Cerebellum (tissue), 4 donors: ENCODE measurements at places on chromosomes 2 and 18.

DNA sequence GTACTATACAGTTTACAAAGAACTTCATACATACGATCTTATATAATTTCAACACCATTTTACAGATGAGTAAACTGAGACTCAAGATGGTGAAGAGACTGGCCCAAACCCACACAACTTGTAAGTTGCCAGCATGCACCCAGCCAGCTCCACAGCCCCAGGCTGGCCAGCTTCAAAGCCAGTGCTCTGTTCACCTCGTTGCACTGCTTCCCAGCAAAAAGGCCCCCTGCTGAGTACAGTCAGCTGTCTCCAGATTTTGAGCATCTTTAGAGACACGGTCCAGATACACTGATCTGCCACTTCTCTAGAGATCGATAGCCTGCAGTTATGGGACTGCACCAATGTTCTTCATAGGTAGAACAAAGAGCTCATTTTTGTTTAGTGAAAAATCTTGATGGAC, 257.2 kb upstream of the CHAC2 start:
- no peak for DNase-seq

DNA sequence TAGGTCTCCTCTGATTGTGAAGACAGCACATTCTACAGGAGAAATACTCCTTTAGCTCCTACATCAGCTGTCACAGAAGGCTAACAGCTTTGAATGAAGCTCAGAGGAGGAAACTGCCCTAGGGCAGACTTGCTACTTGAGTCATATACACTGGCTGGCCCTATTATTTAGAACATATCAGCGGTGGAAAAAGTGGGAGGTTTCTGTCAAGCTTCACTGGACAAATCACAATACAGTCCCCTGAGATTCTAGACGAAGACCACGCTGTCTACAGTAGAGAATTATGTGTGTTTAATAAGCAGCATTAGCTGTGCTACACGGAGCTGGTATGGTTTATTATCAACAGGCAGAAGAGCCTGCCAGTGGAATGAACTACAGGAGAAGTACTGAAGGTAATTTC, 230.9 kb upstream of the FSIP2 start:
- no peak for DNase-seq

DNA sequence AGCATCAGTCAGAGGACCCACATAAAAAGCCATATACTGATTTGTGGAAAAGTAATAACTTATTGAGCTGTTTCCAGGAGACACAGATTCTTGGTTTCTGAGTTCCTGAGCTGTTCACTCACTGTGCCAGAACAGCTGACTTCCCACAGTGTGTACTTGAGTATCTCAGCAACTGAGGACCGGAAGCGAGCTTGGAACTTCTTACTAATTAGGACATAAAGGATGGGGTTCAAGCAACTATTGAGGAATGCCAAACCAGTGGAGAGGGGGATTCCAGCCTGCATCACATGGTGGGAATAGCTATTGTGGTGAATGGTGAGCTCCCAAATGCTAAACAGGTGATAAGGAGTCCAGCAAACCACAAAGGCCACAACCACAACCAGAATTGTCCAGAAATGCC, 16.4 kb downstream of the EEF1B2 start:
- no peak for DNase-seq

DNA sequence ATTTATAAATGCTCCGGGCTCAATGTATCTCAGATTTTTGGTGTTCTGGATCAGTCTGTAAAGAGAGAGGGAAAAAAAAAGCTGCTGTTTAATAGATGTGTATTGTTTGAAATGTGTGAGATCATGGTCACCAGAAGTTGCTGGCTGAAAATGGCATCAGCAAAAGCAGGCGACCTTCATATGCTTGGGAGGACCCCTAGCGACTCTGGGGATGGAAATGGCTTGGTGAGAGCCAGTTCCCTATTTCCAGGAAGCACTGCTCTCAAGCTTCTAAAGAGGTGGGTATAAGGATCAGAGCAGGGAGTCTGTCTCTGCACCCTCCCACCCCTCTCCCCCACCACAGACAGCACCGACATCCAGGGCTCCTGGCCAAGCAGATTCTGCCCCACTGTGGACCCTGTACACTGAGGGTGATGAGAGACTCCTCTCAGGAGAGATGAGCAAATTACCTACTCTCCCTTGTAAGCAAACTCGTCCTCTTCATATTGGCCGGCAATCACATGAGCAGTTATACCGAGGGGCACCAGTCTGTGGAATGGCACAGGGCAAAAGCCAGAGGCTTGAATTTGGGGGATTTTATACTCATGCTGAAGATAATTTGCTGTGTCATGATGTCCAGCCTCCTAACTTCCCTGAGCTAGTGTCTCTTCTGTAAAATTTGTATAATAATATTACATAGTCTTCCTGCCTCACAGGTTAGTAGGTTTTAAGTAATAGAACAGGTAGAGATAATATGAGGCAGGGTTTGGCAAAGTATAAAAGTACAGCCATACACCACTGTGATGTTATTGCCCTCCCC, 29.6 kb downstream of the LHCGR start:
- no peak for DNase-seq

- no peak for DNase-seq
Observed at GRCh38 chr2:220894069-220894468, 678.0 kb downstream of the EPHA4 start.

GRCh38 chr2:109604597-109604996, 9.2 kb downstream of the SEPTIN10 start:
- DNase-seq, result no peak

- DNase-seq, result no peak
Observed at GRCh38 chr2:185942855-185943254, 204.3 kb downstream of the FSIP2 start.

GRCh38 chr2:98412751-98413458, 31.8 kb upstream of the INPP4A start:
- peak; percentile 68 for DNase-seq

- peak; percentile 68 for DNase-seq
Observed at GRCh38 chr18:58186258-58186948, 142.4 kb downstream of the NEDD4L start.

DNA sequence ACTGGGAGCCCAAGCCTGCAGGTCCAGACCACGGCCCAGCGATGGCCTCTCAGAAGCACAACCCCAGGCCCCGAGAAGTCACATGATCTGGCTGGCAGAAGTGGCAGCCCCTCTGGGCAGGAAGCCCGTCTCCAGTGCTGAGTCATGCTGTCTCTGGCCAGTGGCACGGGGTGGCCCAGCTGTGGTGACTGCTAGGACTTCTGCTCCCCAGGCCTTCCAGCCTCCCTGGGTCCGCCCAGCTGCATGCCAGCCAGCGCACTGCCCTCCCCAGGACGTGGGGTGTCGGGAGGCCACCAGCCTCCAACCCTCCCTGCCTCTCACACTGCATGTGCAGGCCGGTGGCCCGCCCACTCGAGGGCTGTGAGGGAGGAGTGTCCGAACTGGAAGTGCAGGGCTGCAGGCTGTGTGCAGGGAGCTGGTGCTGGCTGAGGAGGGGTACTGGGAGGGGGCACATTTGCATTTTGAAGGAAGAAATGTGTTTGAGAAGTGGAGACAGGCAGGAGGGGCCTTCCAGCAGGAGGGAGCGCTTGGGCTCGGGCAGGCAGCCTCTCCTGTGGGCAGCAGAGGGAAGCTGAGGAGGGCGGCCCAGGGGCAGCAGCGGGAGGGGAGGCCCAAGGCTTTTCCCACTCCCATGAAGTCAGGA, 17.0 kb upstream of the HPCAL1 start:
- no peak for DNase-seq

DNA sequence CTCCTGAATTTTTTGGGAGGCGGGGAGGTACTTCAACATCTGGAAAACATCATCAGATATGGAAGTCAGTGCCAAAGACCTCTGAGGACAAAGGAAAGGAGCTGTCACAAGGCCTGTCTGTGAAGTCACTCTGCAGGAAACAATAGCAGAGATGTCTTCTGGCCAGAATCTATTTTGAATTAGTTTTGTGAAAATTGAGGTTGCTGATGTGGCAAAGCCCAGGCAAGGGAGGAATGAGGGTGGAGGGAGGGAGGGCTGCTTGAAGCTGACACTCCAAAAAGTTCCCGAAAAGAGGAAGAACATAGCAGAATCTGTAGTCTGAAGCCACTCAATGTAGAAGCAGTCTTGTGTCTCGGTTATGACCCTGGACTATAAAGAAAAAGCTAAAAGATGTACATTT, 151.1 kb upstream of the LHCGR start:
- DNase-seq, result no peak

DNA sequence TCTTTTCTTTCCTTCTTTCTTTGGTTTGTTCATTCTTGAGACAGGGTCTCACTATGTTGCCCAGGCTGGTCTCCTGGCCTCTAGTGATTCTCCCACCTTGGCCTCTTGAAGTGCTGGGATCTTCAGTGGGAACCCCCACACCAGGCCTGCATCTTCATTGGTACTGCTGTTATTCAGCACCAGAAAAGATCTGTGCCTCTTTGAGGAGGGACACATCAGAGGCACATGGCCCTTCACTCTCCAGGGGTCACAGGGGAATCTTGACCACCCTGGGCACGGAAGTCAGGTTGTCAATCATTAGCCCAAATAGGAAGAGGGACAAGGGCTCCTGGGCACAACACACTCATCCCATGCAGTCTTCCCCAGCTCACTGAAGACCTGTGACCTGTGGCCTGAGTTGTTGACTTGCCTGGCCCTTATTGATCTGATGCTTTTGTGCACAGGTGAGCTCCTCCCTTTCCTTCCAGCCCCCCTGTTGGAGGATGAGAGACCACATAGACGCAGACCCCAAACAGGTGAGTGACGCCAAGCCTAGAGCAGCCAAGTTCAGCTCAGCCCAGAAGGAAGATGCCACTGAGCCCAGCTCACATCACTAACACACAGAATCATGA, 33.0 kb upstream of the ODC1 start:
- DNase-seq, result no peak

DNA sequence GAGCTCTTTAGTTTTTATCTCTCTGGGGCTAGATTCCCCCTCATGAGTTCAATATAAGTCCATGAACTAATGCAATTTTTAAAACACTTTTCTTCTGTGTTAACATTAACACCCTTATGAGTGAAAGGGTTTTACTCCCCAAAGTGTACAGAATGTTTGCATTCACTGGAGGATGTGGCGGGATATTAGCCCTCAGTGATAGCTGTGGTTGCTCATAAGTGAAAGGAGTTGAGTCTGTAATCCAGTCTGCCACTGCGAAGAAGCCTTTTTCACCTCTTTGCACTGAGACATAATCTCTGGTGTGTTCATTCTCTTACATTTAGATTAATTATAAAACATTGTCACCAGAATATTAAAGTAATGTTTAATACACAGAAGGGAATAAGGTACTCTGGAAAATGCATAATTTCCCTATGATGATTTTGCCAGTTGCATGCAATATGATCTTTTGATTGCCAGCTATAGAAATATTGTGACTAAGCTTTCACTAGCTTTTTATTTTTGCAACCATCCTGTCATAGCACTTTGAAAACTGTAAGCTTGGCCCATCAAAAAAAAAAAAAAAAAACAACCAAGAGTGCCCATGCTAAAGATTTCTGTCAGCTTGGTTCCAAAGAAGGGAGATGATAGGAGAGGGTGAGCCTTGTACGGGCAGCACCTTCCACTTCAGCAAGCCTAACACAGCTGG, 113.2 kb downstream of the BCL11A start:
- no peak for DNase-seq

DNA sequence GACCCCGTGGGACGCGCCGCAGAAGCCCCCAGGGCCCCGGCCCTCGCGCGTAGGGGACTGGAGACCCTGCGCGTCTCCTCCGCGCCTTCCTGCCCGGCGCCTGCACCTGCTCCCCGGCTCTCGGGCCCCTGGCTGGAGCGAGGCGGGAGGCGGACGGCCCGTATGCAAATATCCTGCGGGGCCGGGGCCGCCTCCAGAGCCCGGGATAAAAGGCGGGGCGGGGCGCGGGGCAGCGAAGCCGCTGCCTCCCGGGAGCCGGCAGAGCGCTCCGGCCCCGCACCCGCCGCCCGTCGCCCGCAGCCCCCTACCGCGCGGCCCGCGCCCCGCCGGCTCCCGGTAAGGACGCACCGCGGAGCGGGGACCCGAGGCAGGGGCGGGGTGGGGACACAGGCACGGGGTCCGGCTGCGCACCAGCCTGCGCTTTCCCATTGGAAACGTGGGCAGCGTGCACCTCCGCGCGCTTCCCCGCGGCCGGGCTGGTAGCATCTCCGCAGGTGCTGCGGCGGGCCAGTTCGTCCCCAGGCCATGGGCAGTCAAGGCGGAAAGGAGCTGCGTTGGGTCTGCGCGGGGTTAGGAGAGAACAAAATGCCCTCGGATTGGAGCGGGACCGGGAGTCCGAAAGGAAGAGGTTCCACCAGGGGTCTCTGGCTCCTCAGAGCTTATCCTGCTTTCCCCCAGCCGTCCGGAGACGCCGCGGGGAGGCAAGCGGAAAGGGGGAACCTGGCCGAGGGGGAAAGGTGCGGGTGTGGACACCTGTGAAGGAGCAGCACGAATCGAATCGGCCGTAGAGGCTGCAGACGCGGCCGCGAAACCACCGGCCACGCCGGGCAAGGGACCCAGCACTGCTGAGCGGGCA, at the start of gene ATP6V1C2:
ATP6V1C2 (plus strand) TSS at position 235 of the 856 bp plus-strand sequence. CDS start 1,220 bp downstream, outside the sequence.
- no peak for DNase-seq

- DNase-seq, result no peak
Observed at GRCh38 chr18:75810961-75811551, 383.6 kb upstream of the SMIM21 start.

DNA sequence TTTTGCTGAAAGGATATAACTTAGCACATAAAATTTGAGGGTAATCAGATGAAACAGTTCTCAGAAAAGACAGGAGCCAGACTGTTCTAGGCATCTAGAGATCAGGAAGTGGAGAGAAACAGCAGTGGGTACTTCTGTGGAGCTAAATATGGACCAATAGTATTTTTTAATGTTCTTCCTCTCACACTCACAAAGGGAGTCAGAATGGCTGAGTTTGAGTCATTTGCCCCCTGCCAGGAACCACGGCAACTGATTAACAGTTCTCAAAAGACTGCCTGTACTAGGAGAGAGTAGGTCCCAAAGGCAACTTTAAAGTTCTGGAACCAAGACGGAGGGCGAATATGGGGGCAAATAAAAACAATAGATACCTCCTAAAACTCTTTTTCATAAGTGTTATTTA, 107.5 kb downstream of the GULP1 start:
- no peak for DNase-seq

GRCh38 chr2:212109217-212109616, 429.4 kb downstream of the ERBB4 start:
- DNase-seq, result no peak

- DNase-seq, result no peak
Observed at GRCh38 chr18:55280503-55280902, 307.5 kb downstream of the TCF4 start.

DNA sequence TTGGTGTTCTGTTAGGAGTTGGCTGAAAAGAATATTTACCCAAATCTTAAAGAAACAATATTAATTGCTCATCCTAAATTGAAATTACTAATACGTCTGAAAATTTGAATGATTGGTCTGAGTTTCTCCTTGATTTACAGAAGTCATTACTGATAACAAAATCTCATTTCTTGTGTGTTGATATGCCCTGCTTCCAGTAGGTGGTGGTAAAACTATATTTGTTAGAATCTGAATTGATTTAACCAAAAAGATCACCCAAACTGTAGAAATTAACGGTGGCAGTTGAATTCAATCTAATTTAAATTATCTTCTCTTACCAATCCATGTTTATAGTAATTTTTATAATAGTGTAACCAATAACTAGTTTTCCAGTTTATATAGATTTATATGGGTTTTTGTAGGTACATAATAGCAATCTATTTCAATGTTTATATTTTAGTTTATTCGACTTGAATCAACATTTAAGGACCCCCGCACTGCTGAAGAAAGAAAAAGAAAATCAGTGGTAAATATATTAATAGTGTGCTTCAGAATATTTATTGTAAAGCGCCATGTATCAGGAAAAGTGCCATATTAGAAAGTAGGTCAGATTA, 38.3 kb downstream of the PAPOLG start:
- DNase-seq, result peak; percentile 45
